ENCODE measurements at places on chromosomes 5 and 9.

DNA sequence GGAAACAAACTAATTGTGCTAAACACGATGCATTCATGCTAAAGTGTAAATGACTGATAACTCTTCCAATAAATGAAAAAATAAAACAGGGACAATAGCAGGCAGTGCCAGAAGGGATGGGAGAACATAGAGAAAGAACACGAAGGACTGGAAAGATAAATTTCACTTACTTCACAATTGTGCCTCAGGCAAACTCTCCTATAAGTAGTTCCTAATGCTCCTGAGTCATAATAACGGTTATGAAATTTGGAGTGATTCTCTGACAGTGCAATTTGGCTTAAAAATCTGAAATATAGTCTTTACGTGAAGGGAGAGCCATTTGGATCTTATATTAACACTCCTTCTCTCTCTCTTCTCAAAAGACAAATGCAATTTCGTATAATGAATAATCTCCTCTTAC, 2218.5 kb downstream of the MAT2B start:
- DNase-seq, result no peak

- DNase-seq, result peak; percentile 28
These were observed 58.0 kb upstream of the RPL26L1 start for GRCh38 chr5:172901012-172901780.

DNA sequence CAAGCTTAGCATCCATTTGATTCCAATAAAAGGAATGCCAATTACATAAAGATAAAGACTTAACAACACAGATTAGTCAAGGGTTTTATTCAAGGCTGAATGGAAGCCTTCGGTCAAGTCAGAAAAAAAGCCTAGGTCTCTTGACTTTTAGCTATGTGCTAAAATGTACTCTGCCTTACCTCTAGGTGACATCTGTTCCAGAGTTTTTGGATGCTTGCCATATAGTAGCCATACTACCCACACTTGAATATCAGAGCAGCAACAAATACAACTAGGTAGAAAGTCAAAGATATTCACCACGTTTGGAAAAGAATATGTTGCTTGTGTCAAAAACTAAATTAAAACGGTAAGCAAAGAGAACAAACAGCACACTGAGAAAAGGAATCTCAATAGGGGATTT, 484.7 kb downstream of the ELAVL2 start:
- DNase-seq, result no peak

- DNase-seq, result no peak
These were observed 533.5 kb downstream of the RAB3C start for GRCh38 chr5:59116231-59116865.

DNA sequence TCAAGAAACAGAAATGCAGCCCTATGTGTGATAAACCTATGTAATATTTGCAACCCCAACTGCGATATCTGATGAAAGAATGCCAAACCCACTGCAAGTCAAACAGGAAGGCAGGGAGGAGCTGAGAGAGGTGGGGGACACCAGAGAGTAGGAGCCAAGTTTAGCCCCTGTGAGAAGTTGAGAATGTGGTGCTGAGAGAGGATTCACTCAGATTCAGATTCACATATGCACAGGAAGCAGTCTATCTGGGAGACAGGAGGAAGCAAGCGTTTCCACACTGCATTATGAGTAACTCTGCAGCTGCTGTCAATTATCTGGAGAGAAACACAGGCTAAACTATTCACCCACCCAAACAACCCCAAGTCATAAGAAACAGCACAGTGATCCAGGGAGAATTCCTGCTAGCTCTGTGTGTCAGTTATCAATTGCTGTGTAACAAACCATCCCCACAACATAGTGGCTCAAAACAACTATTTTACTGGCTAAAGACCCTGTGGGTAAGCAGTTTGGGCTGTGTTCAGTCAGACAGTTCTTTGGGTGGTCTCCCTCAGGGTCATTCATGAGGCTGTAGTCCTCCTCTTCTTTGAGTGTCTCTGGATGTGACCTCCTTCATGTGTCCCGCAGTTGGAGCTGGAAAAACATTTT, 161.9 kb upstream of the RAI14 start:
- no peak for DNase-seq

DNA sequence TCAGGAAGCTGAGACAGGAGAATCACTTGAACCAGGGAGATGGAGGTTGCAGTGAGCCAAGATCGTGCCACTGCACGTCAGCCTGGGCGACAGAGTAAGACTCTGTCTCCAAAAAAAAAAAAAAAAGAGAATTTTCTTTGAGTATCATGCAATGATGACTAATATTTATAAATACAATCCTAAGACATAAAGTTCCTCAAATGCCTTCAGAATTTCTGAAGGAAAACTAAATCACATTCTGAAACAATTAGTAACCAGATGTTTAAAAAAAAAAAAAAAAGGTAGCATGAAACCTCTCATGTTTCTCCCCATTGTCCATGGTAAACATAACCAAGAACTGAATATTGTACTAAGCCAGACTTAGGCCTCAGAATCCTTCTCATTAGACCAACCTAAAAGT, 23.1 kb downstream of the MLLT3 start:
- no peak for DNase-seq

DNA sequence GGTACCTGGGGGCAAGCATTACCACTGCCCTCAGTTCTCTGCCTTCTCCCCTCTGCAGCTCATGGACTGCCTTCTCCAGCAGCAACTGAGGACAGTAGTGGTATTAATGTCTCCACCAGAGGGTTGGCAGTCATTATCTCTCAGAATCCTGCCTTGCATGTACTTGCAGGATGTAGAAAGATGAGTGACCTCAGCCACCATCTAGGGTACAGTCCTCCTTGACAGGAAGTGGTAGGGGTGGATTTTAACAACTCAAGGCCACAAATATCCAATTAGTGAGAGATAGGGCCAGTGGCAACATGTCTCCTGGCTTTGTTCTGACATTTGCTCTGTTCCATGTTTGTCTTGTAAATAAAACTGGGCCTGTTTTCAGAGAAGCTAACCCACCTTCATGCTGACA, 47.2 kb downstream of the F2R start:
- DNase-seq, result no peak

GRCh38 chr5:61322738-61323725, 9.0 kb upstream of the ZSWIM6 start:
- DNase-seq, result no peak

GRCh38 chr9:113350937-113351336, 1.6 kb downstream of the BSPRY start:
- DNase-seq, result no peak

GRCh38 chr9:131385296-131385695, 8.6 kb upstream of the PRRC2B start:
- DNase-seq, result no peak

GRCh38 chr5:160378330-160378729, 7.9 kb upstream of the C1QTNF2 start:
- DNase-seq, result peak; percentile 71

GRCh38 chr9:116806075-116806474, 119.0 kb downstream of the TRIM32 start:
- DNase-seq, result no peak

DNA sequence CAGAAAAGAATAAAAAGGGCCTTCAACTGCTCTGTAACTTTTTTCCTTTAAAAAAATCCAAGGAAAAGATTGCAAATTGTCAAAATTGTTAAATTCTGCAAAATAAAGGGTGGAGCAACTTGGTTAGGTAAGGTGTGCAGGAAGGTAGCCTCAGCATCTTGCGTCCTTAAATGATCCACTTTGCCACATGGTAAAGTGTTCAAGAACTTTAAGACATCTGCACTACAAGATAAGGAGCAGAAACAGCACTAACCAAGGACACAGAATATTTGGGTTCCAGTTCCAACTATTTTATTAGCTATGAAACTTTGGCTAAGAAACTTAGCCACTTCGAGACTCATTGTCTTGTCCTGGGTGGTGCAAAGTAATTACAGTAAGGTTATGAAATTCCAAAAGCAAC, 53.7 kb downstream of the ANKRD55 start:
- DNase-seq, result no peak

DNA sequence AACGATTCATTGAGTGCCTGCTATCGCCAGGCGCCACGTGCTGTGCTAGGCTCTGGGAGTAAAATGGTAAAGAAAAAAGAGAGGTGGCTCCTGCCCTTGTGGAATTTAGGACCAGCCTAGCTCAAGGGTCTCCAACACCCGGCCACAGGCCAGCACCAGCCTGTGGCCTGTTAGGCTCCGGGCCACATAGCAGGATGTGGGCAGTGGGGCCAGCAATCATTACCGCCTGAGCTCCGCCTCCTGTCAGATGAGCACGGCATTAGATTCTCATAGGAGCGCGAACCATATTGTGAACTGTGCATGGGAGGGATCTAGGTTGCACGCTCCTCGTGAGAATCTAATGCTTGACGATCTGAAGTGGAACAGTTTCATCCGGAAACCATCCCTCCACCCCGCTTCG, 1.5 kb downstream of the RMRP start:
- no peak for DNase-seq

- no peak for DNase-seq
These were observed 186.9 kb upstream of the CD180 start for GRCh38 chr5:67383451-67383850.

- DNase-seq, result no peak
These were observed 172.5 kb downstream of the FAM114A2 start for GRCh38 chr5:153866176-153866575.

- no peak for DNase-seq
These were observed 104.4 kb downstream of the ARHGAP26 start for GRCh38 chr5:142874540-142874939.

DNA sequence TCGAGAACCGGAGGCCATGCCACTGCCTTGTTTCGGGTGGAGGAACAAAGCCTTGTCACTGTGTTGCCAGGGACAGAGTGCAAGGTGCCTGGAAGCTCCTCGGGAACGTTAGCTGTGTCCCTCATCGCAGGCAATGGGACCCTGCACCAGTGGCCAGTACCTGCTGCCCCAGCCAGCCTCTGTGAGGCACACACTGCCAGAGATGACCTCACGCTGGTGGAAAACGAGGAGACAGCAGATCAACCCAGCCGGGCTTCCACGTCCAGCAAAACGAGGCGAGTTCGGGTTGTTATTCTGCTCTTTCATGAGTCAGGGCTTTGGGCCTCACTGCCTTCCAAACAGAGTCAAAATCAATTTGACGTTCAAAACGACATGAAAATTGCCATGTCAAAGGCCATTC, 104.1 kb downstream of the ADAMTS2 start:
- DNase-seq, result no peak

DNA sequence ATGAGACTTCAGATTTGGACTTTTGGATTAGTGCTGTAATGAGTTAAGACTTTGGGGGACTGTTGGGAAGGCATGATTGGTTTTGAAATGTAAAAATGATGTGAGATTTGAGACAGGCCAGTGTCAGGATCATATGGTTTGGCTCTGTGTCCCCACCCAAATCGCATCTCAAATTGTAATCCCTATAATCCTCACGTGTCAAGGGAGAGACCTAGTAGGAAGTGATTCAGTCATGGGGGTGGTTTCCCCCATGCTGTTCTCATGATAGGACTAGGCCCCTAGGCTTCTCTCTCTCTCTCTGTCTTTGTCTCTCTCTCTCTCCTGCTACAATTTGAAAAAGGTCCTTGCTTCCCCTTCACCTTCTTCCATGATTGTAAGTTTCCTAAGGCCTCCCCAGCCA, 473.3 kb upstream of the CD180 start:
- no peak for DNase-seq
